ENCODE measurements at places on chromosomes 1 and 21.

GRCh38 chr1:11842154-11843041, 5.2 kb downstream of the NPPA start:
- no peak for DNase-seq

GRCh38 chr1:160618763-160619274, 28.0 kb downstream of the SLAMF1 start:
- no peak for DNase-seq

GRCh38 chr1:86774305-86775295, 70.2 kb downstream of the SH3GLB1 start:
- no peak for DNase-seq

DNA sequence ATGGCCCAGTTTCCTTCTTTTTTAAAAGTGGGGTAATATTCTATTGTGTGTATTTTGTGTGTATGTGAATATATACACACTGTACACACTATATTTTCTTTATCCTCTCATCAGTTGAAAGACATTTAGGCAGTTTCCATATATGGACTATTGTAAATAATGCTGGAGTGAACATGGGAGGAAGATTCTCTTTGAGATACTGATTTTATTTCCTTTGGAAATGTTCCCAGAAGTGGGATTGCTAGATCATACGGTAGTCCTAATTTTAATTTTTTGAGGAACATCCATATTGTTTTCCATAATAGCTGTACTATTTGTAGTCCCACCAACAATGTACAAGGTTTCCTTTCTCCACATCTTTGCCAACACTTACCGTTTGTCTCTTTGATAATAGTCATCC, 51.0 kb downstream of the F3 start:
- DNase-seq = no peak

- DNase-seq = no peak
Measured at GRCh38 chr1:177865807-177866206, 104.1 kb downstream of the SEC16B start.

GRCh38 chr1:245084551-245084950, 70.2 kb upstream of the KIF26B start:
- no peak for DNase-seq
